Fibroblast of the aortic adventitia (primary cell): ENCODE measurements at places on chromosomes 13 and 19.

DNA sequence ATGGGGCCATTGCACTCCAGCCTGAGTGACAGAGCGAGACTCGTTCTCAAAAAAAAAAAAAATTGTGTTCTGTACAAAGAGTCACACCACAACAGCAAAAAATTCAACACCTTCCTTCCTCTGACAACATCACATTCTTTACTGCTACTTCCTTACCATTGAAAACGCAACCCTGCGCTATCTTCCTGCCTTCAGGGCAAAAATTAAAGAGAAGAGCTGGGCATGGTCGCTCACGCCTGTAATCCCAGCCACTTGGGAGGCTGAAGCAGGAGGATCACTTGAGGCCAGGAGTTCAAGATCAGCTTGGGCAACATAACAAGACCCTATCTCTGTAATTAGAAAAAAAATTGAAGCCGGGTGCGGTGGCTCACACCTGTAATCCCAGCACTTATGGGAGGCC lies 9.4 kb upstream of the ZNF444 start:
- DNase-seq: no peak

DNA sequence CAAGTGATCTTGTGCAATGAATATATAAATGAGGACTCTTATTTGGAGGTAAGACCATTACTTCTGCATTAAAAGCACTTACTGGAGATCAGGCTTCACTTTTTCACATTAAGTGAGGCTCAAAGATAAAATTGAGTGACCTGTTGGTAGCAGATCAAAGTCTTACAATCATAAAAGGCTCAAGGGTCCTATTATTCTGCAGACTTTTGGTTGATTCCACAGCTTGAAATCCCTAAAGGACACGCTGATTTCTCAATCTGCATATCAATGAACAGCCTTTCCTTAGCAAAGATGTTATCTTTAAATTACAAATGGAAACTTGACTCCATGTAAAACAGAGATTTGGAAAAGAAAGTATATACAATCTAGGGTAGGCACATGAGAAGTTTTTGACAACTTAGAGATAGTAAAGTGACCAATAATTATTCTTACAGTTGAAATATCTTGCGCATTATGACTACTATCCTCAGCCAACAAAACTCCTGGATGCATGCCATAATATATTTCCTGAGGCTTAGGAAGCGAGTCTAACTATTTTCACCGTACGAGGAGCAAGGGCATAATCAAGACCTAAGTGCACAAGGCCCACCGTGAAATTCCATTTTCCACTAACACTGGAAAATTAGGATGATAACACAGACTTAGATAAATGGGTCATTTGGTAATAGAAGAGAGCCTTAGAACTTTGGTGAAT lies 640.7 kb downstream of the LIG4 start:
- peak; percentile 4 for DNase-seq

GRCh38 chr13:78636495-78636894 lies 22.5 kb downstream of the OBI1 start:
- no peak for DNase-seq

GRCh38 chr19:18117692-18118378 lies 20.3 kb downstream of the MAST3 start:
- peak; percentile 72 for DNase-seq

- DNase-seq: no peak
Observed at GRCh38 chr13:34513526-34513925, 428.5 kb upstream of the NBEA start.

DNA sequence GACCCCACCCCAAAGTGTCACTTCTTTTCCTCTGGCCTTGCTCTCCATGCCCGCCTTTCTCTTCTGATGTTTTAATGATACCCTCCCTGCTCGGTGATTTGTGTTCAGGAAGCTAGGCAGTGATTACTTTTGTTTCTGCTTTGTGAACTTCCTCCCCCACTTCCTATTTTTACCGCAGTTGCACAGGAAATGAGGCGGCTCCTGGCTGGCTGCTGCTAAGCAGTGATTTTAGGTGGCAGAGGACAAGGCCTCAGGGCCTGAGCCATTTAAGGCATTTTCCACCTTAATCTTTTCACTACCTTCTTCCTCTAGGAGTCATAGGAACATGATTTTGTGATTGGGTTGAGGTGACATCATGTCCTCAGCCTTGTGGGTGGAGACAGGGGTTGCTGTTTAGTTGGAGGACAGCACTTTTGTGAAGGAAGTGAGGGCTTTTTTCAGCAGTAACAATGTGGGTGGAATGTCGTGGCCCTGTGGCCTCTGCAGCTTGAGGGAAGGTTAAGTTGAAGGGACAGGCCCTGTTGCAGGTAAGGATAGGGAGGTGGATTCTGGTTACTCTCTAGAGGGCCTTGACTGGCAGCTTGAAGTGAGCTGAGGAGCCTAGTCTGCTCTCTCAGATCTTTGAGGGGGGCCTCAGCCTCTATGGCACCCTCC lies 15.7 kb downstream of the GARRE1 start:
- DNase-seq: peak; percentile 71

GRCh38 chr19:7690779-7691258 lies 10.2 kb downstream of the TRAPPC5 start:
- no peak for DNase-seq

- no peak for DNase-seq
Observed at GRCh38 chr13:30418717-30419459, 3.4 kb upstream of the UBE2L5 start.

GRCh38 chr13:110044551-110045111 lies 258.2 kb upstream of the IRS2 start:
- DNase-seq: peak; percentile 51
